ENCODE measurements at places on chromosomes 2 and 18. TPM values are rescaled to one million over a fixed set of nuclear protein-coding genes. Genes with fewer than 3 reads are reported as not detected.

The LRATD1 gene
- polyA plus RNA-seq, result 17.3 TPM

- no peak for DNase-seq
These were observed 300.9 kb upstream of the SYT4 start for GRCh38 chr18:43578211-43578610.

- DNase-seq, result no peak
These were observed 31.3 kb downstream of the CIB4 start for GRCh38 chr2:26609839-26610277.

DNA sequence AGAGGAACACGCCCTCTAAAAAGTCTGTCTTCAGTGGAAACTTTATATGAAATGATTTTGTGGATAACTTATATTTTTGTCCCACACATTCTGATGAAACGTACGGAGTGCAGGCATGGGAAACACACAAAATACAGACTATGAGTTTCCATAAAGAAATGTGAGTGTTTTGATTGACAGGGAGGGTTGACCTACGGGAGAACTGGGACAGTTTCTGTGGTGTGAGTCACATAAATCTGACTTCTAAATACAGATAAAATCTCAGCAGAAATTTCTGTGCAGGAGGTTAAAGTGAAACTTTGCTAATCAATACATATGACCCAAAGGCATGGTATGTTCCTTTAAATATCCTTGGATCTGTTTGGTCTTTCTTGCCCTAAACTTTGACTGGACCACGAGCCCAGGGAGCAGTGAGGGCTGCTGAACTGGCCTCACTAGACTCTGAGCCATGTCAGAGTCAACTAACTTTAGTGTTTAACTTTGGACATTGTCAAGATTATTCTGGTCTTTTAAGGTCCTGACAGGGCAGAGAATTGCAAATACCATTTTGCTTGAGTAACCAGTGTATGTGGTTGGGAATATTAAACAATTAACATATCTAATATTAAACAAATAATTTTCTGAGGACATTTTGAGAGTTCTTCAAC is 206.9 kb upstream of the LYPD1 start:
- no peak for DNase-seq

DNA sequence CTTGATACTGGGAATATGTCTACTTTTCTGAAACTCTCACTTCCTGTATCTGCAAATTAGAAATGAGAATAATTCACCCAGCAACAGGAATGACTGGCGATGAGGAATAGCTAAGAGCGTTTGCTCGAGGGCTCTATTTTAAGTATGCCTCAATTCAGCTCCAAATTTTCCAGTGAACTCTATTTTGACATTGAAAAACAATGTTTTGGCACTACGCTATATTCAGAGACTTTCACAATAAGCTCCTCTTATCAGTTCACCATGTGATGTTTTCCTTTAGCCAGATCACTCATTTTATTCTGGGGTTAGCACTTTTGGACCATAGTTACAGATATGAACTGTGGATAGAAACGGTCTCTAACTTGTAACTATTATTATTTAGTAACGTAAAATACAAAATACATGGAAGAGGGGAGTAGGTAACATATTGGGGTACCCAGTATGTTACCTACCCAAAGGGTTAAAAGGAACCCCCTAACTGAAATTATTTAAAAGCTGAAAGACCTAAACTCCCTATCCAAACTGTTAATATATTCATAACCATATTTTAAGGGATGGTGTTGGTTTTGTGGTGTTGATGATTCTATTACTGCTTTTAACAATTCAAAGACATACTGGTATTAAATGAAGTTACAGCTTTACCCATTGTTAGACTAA is 28.1 kb downstream of the SLC40A1 start:
- DNase-seq, result peak; percentile 70

GRCh38 chr18:67463829-67464228 is 52.7 kb downstream of the DSEL start:
- no peak for DNase-seq

GRCh38 chr2:101387151-101387834 is at the start of gene CREG2:
CREG2 (minus strand) TSS chr2:101387503; CDS start chr2:101387457, 46 bp downstream.
- DNase-seq, result peak; percentile 48

The SOWAHC gene
- polyA plus RNA-seq, result 13.5 TPM

The PAIP2B gene
- 7.4 TPM for polyA plus RNA-seq

DNA sequence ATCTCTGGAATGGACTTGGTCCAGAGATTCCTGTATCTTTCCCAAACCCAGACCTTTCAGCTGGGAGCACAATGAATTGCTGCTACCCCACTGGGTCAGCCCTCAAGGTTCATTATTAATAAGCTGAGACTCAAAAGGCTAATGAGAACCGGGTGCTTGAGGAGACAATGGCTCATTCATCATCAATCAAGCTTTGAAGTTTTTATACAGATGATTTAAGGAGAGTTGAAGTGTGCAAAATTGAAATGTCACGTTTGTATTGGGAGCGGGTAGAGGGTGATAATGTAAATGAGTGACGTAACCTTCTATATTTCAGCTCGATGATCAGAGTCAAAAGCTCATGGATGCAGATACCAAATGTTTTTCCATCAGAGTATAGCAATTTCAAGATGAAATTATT is 744.9 kb downstream of the ERBB4 start:
- no peak for DNase-seq

DNA sequence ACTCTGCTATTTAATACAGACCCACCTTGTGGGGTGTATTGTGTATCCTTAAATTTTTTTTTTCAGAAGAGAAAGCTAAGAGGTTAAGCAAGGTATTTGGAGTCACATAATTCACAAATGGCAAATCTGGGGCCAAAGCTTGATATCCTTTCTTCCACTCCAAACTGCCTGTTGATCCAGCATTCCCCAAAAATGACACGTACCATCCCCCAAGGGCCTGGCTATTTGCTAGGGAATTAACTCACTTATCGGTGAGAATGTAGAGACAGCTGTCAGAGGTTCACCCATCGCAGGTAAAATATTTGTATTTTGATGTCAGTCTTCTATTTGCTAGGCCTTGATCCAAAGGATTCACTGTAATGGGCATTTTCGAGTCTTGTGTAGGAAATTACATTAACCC is 103.6 kb upstream of the FZD7 start:
- no peak for DNase-seq

- peak; percentile 91 for DNase-seq
These were observed 252.5 kb downstream of the ETAA1 start for GRCh38 chr2:67649331-67650261.

The RAPGEF4 gene
- polyA plus RNA-seq, result 8.4 TPM

GRCh38 chr2:163800951-163801381 is 65.2 kb upstream of the FIGN start:
- DNase-seq, result no peak

The ARPC2 gene
- polyA plus RNA-seq, result 237 TPM

- DNase-seq, result peak; percentile 49
These were observed 50.6 kb downstream of the TRAF3IP1 start for GRCh38 chr2:238370823-238371372.

The ELOA2 gene
- polyA plus RNA-seq, result not detected

GRCh38 chr18:3799515-3799914 is 349.5 kb downstream of the TGIF1 start:
- no peak for DNase-seq

- DNase-seq, result no peak
These were observed 76.3 kb upstream of the FRZB start for GRCh38 chr2:182942756-182943155.

The CMPK2 gene
- 5.6 TPM for polyA plus RNA-seq

- no peak for DNase-seq
These were observed 17.2 kb upstream of the TMEM200C start for GRCh38 chr18:5912566-5912965.

The LCT gene
- 0.19 TPM for polyA plus RNA-seq

- DNase-seq, result no peak
These were observed 323.5 kb upstream of the TANK start for GRCh38 chr2:160836755-160837154.

- DNase-seq, result no peak
These were observed 265.5 kb downstream of the CYRIA start for GRCh38 chr2:16400127-16400623.

DNA sequence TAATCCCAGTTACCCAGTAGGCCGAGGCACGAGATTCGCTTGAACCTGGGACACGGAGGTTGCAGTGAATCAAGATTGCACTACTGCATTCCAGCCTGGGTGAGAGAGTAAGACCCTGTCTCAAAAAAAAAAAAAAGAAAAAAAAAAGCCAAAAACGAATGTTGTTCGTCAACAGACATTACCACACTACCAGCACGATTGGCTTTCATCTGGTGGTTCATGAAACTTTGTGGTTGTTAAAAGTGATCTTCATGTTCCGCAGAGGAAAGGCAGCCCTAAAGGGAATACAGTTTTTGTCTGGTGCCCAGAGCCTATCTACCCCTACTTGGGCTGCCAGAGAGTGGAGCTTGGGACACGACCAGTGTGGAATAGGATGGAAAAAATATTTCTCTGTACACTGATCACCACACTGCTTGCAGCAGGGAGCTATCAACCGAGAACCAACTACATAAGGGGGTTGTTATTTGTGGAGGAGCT is 13.6 kb upstream of the CXCR4 start:
- DNase-seq, result no peak

DNA sequence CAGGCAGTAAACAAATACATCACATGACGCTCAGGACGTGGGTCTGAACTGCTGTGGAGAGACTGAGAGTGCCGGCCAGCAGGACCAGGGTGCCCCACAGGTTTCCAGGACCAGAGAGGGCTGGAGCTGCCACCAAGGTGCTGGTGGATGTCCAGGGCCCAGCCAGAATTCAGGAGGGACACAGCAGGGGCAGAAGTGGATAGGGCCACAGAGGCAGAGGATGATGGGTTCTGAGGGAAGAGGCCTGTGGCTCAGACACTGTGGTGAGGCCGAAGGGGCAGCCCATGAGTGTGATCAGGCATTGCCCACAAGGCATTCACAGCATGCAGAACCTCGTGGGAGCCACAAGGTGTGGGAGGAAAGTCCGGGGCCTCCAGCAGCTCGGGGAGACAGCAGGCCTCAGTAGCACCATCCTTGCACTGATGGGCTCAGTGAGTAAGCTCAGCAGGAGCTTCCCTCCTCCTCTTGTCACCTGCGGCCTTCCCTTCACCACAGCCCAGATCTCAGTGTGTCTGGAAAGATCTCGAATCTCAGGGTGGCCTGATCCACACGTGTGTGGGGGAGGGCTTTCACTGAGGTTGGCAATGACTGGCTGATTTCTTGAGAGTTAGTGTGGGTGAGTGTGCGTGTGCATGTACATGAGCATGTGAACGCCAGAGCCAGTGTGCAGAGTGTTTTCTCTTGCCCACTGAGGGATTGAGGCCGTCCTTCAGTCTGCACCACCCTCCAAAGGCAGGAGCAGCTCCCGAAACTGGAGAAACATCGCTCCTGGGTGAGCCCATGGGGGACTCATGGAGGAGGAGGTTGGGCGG is 181.8 kb upstream of the RAB6C start:
- no peak for DNase-seq

DNA sequence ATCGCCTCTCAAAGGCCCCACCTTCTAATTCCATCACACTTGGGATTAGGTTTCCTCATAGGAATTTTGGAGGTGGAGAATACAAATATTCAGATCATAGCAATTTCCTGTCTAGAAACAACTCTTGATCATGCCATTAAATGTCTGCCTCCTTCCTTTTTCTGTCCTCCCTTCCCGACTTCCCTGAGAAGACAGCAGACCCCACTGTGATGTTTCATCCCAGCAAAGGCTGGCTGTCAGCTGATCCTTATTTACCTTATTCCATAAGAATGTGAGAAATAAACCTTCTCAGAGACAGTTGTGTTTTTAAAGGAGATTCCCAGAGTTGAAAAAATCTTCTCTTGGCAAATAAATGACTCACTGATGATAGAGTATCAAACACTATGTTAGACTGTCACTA is 133.9 kb downstream of the TDRD15 start:
- no peak for DNase-seq

Measured in right lung (tissue), 10 donors.